ENCODE measurements at places on chromosomes 5 and 9. TPM values are rescaled to one million over a fixed set of nuclear protein-coding genes. Genes with fewer than 3 reads are reported as not detected.

GRCh38 chr5:98144116-98144515 is 629.3 kb upstream of the RGMB start:
- ATAC-seq: no peak

Gene SH3RF2
- 49.8 TPM for total RNA-seq

- ATAC-seq: no peak
These were observed 19.3 kb downstream of the SRP19 start for GRCh38 chr5:112880219-112880964.

Gene HMMR
- total RNA-seq: 9.8 TPM

GRCh38 chr9:3875361-3876132 is 349.7 kb upstream of the RFX3 start:
- ATAC-seq: peak; percentile 50

Gene PAXX
- 33.1 TPM for total RNA-seq

Gene ORM2
- 0.36 TPM for total RNA-seq

DNA sequence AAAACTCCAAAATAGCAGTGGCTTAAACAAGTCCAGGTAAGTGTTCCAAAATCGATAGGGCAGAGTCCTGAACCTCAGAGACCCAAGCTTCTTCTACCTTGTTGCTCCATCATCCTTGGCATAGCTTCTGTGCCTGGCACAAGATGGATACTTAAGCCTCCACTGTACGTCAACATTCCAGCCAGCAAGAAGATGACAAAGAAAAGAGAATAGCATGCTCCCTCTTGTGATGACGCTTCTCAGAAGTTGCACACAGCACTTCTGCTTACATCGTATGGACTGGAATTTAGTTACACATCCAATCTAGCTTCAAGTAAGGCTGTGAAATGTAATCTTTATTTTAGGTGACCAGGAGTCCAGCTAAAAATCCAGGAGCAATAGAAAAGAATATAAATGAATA is 227.4 kb downstream of the ESM1 start:
- peak; percentile 38 for ATAC-seq

Gene C1QTNF3
- 1.2 TPM for total RNA-seq

GRCh38 chr9:133509179-133510083 is 15.3 kb downstream of the MYMK start:
- peak; percentile 41 for ATAC-seq

- no peak for ATAC-seq
These were observed 25.3 kb downstream of the YIPF5 start for GRCh38 chr5:144144956-144145751.

Gene SLC1A3
- 14.7 TPM for total RNA-seq

Gene SPAG8
- total RNA-seq: 0.20 TPM

GRCh38 chr9:72542917-72543316 is 21.5 kb downstream of the TMC1 start:
- no peak for ATAC-seq

Gene IRF1
- total RNA-seq: 9.1 TPM

Gene PCSK5
- total RNA-seq: 13.6 TPM

DNA sequence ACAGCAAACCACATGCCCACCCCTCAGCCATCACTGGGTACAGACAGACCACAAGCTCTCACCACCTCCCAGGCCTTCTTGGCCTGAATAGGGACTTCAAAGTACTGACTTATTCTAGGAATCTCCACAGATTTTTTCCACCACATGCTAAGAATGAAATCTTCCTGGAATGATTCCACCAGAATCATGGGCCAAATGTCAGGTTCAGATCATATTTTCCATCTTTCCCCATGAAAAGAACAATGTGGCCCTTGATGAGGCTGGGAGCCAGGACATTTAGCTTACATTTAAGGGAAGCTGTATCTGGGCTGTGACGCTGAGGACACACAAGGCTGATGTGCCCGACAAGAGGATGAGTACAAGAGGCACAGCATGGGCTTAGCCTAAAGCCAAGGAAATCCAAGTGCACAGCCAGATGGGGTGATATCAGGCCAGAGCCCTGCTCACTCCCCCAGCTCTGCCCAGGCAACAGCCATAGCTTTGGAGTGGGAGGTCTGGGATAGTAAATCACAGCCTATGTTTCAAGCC is 28.1 kb downstream of the ACSL6 start:
- no peak for ATAC-seq

Gene FOXD4L6
- not detected for total RNA-seq

Gene LRRC70
- total RNA-seq: 0.16 TPM

Gene LRRC19
- 0.08 TPM for total RNA-seq

DNA sequence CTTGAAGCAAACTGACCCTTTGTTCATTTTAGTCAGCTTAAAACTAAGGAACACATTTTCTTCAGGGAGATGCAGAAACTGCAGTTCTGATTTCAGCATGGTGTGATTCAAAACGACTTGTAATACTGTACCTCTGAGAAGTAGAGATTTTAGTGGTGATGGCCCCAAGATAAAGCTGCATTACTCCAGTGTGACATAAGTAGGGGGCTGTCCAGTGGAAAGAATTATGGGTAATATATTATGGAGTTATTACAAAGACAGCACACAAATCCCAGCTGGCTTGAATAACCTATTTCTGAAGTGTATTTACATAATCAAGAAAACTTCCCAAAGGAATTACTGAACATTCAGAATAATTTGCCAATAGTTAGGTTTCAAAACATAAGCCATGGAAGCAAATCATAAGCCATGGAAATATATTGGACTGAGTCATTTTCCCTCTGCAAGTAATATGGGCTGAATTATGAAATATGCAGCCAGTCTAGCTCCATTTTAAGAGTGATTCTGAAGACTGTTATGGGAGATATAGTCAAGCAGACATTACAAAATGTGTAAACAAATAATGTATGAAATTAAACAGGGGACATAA is 133.7 kb upstream of the FBXL17 start:
- ATAC-seq: no peak

- no peak for ATAC-seq
These were observed 18.0 kb downstream of the RXRA start for GRCh38 chr9:134344068-134344799.

Gene TAF1L
- not detected for total RNA-seq

Measured in esophagus mucosa (tissue), 1 donor.